ENCODE measurements at places on chromosomes 7 and 10.

- no peak for DNase-seq
These were observed 105.0 kb upstream of the KLF6 start for GRCh38 chr10:3889961-3890522.

DNA sequence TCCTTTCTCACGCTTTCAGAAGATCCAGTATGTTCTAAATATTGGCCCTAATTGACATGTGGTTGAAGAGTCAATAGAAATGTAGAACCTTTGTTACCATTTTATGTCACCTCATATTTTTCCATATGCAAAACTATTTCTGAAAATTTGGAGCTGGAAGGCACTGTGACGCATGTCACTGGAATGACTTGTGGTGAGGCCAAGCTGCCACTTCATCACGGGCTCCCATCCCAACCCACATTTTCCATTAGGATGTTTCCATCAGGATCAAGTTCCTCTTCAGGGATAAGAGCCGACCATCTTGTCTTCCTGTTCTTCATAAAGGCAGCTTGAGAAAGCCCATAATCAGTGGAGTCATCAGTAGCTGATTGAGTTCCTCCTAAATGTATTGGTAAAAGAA, 1241.7 kb downstream of the GATA3 start:
- DNase-seq = no peak

DNA sequence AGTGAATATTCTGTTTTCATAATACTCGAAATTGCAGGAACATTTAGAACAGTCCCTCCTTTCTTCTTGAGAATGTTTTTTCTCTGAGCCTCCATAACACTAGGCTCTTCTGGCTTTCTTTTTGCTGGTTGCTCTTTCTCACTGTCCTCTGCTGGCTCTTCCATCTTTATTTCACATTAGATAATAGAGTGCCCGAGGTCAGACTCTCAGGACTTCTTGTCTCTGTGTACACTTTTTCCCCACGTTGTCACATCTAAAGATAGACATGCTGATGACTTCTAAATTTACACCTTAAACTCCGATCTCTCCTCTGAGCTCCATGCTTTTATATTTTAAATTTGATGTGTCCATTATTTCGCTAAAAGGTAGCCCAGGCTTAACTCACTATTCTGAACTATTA, 15.4 kb upstream of the LRRN3 start:
- DNase-seq = no peak

DNA sequence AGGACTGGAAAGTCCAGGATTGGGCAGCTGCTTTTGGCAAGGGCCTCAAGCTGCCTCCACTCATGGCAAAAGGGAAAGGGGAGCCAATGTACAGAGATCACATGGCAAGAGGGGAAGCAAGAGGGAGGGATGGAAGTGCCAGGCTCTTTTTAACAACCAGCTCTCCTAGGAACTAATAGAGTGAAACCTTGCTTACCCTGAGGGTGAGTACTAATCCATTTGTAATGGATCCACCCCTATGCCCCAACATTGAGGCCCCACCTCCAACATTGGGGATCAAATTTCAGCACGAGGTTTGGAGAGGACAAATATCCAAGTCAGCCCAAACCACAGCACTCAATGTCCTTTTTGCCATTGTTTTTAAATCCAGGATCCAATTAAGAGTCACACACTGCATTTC, 12.5 kb downstream of the HABP2 start:
- no peak for DNase-seq

GRCh38 chr10:45418417-45418848, 44.4 kb downstream of the ALOX5 start:
- DNase-seq = no peak

GRCh38 chr7:24824896-24825295, 67.6 kb upstream of the GSDME start:
- DNase-seq = no peak

GRCh38 chr7:111238886-111239285, 148.0 kb downstream of the LRRN3 start:
- DNase-seq = no peak

GRCh38 chr7:128347647-128348097, 4.0 kb upstream of the RBM28 start:
- peak; percentile 44 for DNase-seq

- DNase-seq = no peak
These were observed 19.2 kb upstream of the PANK1 start for GRCh38 chr10:89664203-89664602.

- DNase-seq = no peak
These were observed 92.7 kb downstream of the RSU1 start for GRCh38 chr10:16724509-16724908.

- DNase-seq = no peak
These were observed 716.6 kb upstream of the GALNT17 start for GRCh38 chr7:70415179-70415972.

DNA sequence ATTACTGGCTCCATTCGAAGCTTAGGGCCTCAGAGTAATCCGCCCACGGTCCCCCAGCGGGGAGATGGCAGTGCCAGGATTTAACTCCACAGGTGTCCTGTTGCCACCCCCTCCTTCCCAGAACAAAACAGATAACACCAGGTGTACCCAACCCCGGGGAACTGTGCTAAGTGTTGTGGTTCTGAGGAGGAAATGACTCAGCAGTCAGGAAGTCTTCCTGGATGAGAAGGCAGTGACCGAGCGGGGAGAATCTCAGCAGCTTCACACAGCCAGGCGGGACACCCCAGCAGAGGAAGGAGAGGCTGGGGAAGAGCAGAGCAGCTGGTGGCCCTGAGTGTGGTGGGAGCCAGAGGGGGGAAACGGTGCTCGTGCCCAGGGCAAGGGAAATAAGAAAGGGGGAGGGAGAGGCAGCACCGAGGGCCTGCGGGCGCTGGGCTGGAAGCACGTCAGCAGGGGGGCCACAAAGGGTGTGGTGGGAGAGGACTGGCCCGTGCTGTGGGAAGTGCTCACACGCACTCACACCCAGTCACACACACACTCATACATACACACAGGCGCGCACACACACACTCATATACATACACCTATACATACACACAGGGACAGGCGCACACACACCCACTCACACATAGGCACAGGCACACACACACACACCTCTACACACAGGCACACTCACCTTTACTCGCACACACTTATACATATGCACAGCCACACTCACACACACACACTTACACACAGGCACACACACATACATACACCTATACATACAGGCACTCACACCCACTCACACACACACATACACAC, 59.8 kb upstream of the CHST15 start:
- peak; percentile 23 for DNase-seq

DNA sequence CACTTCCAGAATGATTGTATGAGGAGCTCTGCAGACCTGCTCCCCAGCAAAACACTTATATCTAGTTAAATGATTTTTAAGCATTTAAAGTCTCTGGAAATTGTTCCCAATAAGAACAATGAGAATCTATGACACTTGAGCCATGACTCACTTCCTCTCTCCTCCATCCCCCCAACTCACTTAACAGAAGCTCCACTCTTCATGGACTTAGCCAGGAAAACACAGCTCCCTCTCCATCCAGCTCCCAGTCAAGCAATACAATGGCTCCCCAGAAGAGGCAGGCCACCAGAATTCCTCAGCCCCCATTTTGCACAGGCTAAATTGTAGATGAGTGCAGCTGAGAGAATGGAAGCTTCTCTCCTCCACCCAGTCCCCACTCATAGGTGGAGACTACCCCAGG, 27.0 kb downstream of the AOC1 start:
- DNase-seq = no peak

DNA sequence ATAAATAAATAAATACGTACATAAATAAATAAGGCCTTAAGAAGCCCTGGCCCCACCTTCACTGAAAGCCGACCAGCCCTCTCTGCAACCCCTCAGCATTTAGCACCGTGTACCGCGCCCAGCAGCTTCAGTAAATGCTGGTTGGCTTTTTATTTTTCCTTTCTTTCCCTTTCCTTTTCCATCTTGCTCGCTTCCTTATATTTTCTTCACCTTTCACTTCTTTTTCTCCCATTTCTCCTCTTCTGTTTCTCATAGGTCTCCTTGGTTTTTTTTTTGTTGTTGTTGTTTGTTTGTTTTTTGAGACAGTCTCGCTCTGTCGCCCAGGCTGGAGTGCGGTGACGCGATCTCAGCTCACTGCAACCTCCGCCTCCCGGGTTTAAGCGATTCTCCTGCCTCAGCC, 11.2 kb downstream of the ZAN start:
- no peak for DNase-seq

DNA sequence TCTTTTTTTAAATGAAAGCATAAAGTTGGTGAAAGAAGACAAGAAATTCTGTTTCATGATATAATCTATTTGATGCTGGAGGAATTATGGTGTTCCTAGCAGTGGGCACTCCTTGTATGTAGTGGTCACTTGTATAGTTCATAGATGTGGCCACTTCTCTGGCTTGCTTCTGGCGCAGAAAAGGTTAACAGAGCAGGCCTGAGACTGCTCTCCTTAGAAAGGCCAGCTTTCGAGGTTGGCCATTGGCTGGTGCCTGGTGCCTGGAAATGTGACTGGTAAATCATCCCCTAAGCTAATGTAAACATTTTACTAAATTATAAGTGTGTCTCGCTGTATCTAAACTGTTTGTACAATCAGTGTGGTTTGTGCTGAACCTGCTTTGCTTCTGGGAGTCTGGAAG, 276.1 kb downstream of the PHTF2 start:
- no peak for DNase-seq

GRCh38 chr7:101200504-101200861, 353 bp downstream of the MOGAT3 start:
- no peak for DNase-seq

GRCh38 chr7:29839921-29840320, 33.6 kb downstream of the WIPF3 start:
- no peak for DNase-seq

DNA sequence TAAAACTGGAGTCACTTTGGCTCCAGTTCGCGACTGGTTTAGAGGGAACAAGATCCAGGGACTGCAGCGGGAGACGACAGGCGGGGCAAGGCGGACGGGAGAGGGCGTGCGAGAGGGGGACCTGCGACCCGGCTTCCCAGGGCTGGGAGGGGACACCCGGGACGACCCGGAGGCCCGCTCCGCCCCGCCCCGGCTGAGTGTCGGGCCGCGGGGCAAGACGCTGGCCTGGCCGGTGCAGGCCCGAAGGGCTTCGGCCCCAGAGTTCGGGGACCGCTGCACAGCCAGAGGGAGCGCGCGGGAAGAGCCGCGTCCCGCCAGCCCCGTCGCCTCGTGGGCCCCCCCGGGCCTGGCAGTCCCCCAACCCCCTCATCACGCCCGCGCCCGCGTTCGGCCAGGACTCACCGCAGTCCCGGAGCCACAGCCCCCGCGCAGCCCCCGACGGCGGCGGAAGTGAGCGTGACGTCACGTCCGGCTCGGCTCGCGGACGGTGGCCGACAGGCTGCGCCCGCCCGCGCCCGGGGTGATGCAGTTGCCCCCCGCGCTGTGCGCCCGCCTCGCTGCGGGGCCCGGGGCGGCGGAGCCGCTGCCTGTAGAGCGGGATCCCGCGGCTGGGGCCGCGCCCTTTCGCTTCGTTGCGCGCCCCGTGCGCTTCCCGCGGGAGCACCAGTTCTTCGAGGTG, at the start of the genes TUBGCP2 and ZNF511:
TSS of gene TUBGCP2 (minus strand) at position 452 of the 679 bp plus-strand sequence. CDS start 5,931 bp downstream, outside the sequence.
TSS of gene ZNF511 (plus strand) at position 494 of the 679 bp plus-strand sequence. CDS start at position 524, 30 bp downstream.
- DNase-seq = peak; percentile 84

GRCh38 chr7:148543302-148543701, 47.3 kb upstream of the C7orf33 start:
- DNase-seq = no peak

DNA sequence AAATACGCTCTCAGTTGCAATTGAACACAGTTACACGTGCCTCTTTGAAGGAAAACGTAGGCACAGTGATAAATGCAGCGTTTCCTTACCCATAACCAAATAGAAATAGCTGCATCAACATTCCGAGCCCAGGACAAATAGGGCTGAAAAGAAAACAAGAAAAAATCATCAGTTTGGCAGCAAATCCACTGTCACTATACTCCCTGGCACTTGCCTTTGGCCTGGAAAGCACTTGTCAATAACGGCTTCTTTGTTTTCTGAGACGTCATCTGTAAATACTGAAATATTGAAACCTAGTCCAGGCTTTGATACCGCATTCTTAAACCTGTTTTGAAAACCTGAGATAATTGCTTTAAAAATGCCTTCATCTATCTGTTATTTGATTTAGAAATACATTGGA, 167.2 kb upstream of the AKR1E2 start:
- no peak for DNase-seq

- no peak for DNase-seq
These were observed 28.9 kb upstream of the STK17A start for GRCh38 chr7:43553999-43554398.

DNA sequence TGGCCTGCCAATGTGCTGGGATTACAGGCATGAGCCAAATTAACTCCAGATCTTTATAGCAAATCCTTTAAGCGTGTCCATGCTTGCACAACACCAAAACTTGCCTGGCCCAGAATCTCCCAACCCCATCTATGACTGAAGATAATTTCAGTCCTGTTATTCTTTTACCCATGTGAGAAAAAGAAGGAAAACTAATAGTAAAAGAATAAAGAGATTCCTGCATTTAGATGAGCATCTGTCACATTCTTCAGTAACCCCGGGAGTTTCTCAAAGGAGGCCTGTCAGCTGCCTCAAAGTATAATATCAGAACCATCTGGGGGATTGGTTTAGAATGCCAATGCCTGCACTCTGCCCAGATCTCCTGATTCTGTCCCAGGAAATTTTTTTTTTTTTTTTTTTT, 158.1 kb upstream of the KMT2E start:
- DNase-seq = no peak

DNA sequence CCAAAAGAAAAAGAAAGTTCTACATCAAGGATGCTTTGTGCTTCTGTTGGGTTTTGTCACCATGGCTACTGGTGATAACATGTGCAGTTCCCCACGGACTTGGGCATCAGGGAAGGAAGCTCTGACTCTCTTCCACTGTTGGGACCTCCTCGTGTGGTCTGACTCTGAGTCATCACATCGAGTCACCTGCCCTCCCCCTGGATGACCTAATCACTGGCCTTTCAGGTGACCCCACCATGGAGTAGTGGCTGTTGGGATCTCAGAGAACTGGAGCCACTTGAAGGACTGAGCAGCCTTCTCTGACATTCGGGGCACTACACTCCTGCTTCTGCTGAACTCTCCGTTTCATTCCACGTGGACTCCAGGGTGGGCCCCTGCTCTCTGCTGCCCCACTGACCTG, 60.8 kb upstream of the DOCK1 start:
- DNase-seq = no peak
